ENCODE measurements at places on chromosomes 3 and 15. TPM values are rescaled to one million over a fixed set of nuclear protein-coding genes. Genes with fewer than 3 reads are reported as not detected.

DNA sequence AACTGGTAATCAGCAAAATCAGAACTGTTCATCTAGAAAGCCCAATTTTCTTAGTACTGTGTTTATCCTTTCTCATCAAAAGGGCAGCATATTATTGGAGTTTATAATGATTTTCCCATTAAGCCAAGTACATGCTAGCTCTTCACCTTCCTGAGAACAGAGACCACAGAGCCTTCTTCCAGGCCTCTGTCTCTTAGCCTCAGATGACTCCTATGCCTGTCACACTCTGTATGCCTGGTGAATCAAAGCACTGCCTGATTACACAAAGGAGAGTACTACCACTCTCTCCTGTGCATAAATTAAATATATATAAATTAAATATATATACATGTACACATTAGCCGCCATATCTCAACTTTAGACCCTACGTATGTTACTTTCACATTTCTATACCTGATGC is 636.1 kb downstream of the NTRK3 start:
- no peak for DNase-seq

DNA sequence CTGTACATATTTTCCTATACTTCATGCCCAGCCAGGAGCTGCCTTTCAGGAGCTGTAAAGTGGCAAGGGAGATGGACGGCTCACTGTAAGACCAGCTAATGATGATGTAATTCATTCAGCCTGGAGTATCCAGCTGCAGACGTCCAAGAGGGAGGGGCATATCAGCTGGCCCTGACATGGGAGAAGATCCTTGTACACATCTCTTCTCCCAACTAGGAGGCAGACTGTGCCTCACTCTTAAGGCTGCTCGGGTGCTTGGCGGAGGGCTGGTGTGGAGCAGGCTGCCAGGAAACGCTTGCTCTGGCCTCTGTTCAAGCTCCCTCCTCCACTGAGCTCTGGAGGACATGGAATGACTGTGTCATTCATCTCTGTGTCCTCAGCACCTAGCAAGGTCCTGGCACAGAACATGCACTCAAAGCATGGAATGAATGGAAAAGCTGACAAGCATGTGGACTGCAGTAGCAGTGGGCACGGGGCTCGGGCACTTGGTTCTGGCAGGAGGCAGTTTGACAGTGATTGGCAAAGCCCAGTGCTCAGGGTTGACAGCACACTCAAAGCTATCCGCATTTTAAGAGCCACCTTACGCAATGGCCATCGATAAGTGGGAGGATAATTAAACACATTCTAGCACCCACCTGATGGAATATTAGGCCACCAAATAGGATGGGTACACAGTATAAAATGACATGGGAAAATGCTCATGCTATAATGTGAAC is 72.4 kb downstream of the TBC1D2B start:
- no peak for DNase-seq

The MTMR10 gene
- 40.6 TPM for total RNA-seq

DNA sequence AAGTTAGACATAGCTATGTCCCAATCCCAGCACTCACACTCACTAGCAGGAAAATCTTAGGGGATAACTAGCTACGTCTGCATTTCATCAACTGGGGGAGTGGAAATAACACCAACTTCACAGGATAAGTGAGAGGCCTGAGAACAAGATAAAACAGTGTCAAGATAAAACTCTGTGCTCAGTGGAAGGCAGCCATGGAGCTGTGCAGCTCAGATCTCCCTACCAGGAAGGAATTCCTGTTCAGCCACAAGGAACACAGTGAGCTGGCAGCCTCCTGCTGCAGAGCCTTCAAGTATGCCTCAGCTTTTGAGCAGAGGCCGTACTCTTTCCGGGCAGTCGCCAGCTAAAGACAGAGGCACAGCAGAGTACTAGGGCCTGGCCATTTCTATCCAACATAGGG is 115.8 kb upstream of the TOPAZ1 start:
- no peak for DNase-seq

GRCh38 chr3:60555686-60556354 is 695.4 kb downstream of the FHIT start:
- no peak for DNase-seq

DNA sequence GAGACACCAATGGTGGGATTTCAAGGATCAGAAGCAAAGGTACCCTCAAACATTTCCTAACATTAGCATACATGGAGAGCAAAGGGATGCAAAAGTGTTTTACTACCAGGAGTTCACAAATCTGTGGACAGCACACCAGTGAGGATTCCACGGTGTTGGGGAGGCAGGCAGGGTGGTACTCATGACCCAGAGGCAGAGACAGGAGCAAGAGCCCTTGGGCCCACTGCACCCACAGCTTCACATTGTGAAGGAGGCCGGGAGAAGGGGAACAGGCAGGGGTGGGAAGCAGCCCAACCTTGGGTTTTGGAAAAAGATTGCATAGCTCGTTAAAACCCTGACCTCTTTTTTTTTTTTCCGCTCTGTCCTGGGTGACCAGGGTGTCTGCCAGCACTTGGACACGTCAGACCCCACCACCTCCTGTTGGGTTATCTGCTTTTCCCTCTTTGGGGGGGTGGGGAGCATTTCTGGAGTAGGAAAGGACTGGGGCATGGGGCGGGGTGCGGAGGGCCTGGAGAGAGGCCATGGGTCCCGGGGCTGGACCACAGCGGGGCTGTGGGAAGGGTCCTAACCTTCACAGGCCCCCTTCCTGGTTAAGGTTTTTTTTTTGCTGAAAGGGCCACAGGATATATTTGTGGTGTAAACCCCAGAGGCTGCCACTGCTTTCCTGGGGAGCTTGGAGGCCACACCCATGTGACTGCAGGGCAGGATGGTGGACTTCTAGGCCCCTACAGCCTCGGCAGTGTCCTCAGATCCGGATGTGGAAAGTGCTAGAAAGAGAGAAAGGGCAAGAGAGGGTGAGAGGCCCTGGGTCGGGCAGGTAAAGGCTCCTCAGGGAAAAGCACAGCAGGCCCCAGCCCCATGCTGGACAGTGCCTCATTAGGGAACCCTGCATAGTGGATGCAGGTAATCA is 12.5 kb downstream of the SH2D7 start:
- DNase-seq: no peak

The GDPGP1 gene
- total RNA-seq: 4.2 TPM

The GATM gene
- 14.7 TPM for total RNA-seq

DNA sequence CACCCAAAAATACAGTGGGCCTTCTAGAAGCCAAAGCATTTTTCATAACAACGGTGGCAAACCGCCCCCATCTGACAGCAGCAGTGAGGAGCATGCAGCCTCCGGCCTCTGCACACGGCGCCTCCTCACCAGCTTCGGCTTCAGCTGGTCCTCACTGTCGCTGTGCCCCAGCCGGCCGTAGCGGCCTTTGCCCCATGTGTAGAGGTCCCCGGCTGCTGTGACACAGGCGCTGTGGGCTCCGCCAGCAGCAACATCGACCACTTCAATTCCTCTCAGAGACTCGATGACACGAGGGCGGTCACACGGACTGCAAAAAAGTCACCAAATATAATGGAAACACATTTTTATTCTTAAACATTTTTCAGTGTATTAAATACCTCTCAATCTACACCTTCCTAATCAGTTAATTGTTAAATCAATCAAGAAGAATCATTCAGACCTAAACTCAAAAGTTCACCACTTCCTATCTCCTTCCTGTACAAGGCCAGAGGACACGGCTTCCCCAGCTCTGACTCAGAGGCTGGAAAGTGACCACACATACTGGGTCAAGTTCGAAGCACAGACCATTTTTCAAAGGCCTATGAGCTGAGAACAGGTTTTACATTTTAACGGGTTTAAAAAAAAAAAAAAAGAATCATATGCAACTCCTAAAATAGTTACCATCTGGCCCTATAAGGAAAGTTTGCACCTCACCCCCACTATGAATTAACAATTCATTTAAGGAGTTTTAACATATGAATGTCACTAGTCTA is 33.6 kb upstream of the OCA2 start:
- DNase-seq: no peak

DNA sequence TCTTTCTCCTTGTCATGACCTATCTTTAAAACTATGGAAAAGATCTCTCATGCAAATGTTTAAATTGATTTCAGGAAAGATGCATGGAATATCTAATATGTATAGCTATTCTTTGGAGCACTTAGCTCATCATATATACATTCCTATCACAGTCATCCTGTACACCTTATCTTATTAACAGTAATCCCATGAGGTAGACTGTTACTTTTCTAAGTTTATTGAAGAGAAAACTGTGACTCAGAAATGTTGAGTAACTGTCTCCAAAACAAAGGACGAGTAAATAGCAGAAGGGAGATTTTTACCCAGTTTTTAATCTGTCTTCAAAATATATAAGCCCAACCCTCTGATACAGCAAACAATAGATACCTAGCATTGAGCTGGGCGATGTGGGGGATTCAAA is 308.3 kb downstream of the GAP43 start:
- DNase-seq: no peak

- DNase-seq: no peak
These were observed 18.7 kb downstream of the STARD9 start for GRCh38 chr15:42594095-42594494.

- no peak for DNase-seq
These were observed 47.1 kb upstream of the ANKRD28 start for GRCh38 chr3:15844889-15845288.

The ACVR2B gene
- total RNA-seq: 5.5 TPM

The STRIT1 gene
- total RNA-seq: not detected

DNA sequence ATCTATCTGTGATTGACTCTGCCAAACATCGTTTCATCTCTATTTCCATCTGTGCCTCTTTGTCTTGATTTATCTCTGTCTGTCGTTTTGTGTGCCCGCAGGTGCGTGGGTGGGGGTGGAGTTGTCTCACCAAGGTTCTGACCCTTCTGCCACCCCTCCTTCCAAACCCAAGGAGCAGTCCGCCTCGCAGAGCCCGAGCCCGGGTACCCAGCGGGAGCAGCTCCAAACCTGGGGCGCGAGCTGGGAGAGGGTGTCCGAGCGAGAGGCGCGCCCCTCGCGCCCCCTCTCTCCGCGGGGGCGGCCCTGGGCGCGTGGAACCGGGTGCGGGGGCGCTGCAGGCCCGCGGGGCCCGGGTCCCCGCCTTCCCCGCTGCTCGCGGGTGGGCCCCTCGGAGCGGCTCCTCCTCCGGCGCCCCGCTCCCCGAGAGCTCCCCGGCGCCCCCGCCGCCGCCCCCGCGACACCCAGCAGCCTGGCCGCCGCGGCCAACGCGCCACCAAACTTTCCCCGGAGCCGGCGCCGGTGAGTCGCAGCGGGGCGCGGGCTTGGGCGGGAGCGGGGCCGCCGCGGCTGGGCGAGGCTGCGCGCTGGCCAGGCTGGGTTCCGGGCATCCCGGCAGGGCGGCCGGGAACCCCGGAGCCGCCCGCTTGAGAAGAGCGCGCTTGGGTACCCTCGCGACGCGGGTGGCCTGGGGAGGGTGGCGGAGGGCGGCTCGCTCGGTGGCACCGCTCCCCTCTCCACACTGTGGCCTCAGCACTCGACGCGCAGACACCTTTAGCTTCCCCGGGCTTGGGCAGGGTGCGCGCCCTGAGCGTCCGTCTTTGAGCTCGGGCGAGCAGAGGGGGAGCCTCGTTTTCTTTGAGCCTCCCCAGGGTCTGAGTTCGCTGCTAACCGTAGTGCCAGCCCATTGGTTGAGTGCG is at the start of gene HRH1:
TSS of gene HRH1 (plus strand) at position 458 of the 917 bp plus-strand sequence. CDS start 104,545 bp downstream, outside the sequence.
- no peak for DNase-seq

GRCh38 chr3:124846189-124846588 is 41.0 kb downstream of the ITGB5 start:
- DNase-seq: no peak

The NR2E3 gene
- 0.24 TPM for total RNA-seq

The SYNPR gene
- not detected for total RNA-seq

GRCh38 chr3:132241776-132242514 is 75.3 kb upstream of the ACP3 start:
- no peak for DNase-seq

GRCh38 chr3:28634019-28634418 is 285.4 kb upstream of the AZI2 start:
- DNase-seq: no peak

DNA sequence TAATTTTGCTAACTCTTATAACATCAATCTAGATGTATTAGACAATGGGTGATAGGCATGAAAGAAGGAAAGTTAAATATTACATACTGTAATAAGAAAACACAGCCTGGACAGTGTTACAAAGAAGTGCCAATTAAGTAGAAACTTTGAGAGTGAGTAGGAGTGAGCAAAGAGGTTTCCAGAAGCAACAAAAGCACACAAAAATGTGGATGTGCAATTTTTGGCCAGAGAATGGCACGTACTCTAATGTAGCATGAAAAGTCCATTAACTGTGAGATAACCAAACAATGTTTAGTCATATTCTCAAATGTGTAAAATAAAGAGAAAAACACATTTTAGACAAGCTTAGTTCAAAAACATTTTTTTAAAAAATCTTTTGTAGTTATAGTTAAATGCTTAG is 567.3 kb downstream of the ROBO1 start:
- DNase-seq: no peak

DNA sequence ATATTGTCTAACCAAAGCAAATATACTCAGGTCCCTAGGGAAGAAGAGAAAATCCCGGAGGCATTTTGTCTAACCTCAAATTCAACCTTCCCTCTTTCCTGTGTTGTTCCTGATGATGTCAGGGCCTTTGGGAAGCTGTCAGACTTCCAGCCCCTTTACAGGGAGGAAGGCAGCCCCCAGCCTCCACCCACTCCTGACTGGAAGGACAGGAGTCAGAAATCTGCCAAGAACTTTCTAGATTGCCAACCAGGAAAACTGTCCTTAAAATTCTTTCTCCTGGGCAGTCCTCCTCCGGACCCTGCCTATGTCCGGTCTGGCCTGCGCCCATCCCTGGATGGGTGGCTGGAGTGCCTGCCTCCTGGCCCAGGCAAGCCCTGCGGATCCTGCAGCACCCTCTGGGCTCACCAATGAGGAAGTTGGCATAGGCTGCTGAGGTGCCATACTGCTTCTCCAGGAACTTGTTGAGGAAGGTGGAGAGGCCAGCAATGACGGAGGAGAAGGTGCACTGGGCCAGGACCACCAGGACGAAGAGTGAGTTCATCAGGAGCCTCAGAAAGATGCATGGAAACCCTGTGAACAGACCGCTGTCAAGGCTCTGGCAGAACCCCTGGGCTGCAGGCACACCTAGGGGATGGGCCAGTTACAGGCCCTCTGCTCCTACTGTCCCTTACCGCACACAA is 52.6 kb upstream of the RAB6B start:
- no peak for DNase-seq

DNA sequence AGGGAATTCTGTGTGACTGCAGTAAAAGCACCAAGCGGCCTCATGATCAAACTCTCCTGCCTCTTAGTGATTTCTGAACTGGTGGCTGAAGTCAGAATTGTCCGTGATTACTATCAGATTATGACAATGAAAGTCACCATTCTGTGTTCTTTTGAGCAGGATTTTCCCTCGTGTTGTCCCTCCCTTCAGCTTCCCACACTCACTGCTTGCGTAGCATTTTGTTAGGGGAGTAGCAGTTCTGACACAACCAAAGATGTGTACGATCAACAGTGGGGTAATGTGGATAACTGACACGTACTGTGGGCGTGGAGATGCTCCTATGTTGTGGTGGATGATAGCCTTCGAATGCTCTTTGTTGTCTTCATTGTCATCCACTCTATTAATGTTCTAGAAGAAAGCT is 67.8 kb upstream of the ICE2 start:
- DNase-seq: no peak

- DNase-seq: no peak
These were observed 701.3 kb downstream of the EPHA3 start for GRCh38 chr3:89808680-89809197.

The SLC22A14 gene
- total RNA-seq: not detected

The C3orf20 gene
- total RNA-seq: 0.12 TPM

The IQCB1 gene
- 20.7 TPM for total RNA-seq

GRCh38 chr3:69178838-69179739 is 56.7 kb upstream of the LMOD3 start:
- DNase-seq: no peak

The GPR62 gene
- 0.37 TPM for total RNA-seq

GRCh38 chr15:57527382-57528091 is 64.2 kb upstream of the MYZAP start:
- DNase-seq: no peak

The ZBBX gene
- not detected for total RNA-seq

Data from omental fat pad (tissue), 4 donors.